ENCODE measurements at places on chromosomes 6 and 20. TPM values are rescaled to one million over a fixed set of nuclear protein-coding genes. Genes with fewer than 3 reads are reported as not detected.

DNA sequence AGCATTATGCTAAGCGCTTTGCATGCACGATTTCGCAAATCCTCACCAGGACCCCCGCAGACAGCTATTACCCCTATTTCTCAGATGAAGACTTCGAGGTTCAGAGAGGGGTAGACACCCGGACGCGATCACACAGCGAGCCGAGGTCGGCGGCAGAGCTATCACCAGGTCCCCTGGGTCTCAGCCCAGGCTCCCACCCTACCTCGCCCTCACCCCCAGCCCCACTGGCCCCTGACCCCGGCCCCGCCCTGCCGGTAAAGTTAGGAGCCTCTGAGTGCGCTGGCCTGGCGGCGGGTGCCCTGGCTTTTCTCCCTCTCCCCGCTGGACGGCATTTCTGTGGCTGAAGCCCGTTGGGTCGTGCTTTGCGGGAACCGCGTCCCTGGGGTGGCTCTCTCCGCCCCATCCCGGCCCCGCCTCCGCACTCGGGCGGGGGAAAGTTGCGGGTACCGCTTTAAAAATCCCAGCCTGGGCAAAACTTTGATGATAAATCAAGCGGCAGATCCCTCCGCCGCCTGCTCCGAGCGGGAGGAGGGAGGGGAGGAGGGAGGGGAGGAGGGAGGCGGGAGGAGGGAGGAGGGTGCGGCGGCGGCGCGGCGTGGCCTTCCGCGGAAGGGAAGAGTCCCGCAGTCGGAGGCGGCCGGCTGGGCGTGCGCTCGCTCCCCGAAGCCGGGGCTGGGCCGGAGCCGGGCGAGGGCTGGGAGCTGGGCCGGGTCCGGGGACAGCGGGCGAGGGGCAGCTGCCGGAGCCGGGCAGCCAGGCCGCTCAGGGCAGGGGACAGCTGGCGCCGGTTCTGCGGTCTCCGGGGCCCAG lies at the start of gene VSTM2L:
Gene VSTM2L (plus strand): TSS at position 624 of the 810 bp plus-strand sequence. CDS start 224 bp downstream, outside the sequence.
- DNase-seq: no peak

- no peak for DNase-seq
Measured at GRCh38 chr6:37612475-37612874, 85.2 kb downstream of the MDGA1 start.

Gene SLC35D3
- not detected for total RNA-seq

DNA sequence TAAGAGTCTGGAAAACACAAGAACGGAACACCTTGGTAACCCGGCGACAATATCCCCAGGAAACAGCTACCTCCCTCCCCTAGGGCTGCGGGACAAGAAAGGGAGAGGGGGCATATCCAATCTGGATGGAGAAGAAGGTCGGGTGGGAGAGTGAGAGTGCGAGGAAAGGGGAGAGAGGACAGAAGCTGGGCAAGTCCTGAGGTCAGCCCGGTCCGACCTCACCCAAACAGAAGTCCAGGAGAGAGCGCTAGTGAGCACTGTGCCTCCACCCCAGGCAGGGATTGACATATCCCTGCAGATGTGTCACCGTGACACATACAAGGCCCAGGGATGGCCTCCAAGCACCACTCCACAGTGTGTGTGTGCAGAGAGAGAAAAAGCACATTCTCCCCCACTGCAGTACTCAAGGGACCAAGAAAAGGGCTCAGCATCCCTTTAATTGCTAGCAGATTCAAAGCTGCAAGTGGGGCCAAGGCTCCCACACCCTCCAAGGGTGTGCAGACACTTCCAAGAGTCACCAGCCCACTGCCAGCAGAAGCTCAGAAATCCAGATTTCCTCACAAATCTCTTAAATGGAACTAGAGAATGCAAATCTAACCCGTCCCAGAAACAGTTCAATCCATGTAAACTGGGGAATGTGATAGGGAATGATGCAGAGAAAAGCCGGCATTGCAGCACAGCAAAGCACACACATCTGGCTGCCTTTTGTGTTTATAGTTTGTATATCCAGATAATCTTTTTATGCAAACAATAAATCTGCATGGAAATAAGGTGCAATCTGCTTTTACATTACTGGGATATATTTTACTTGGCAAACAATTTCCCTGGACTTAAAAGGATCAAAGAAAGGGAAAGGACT lies 3.1 kb downstream of the PXDC1 start:
- peak; percentile 56 for DNase-seq

GRCh38 chr6:159512571-159512970 lies 180.5 kb downstream of the SOD2 start:
- DNase-seq: no peak

GRCh38 chr20:33337531-33338165 lies 54.6 kb downstream of the BPIFB1 start:
- DNase-seq: no peak

Gene POLH
- 42.1 TPM for total RNA-seq

Measured in activated CD8-positive, alpha-beta T cell treated with anti-CD3 and anti-CD28 coated beads for 36 hours (primary cell).